Stimulated activated CD8-positive, alpha-beta memory T cell treated with anti-CD3 and anti-CD28 coated beads, Interleukin-7, amount 100 ng/mL, for 1 hour (primary cell): ENCODE measurements at places on chromosomes 11 and 22.

- no peak for DNase-seq
Measured at GRCh38 chr11:27401833-27402316, 38.9 kb upstream of the CCDC34 start.

GRCh38 chr11:117795638-117796455, 1.2 kb downstream of the DSCAML1 start:
- DNase-seq: no peak

DNA sequence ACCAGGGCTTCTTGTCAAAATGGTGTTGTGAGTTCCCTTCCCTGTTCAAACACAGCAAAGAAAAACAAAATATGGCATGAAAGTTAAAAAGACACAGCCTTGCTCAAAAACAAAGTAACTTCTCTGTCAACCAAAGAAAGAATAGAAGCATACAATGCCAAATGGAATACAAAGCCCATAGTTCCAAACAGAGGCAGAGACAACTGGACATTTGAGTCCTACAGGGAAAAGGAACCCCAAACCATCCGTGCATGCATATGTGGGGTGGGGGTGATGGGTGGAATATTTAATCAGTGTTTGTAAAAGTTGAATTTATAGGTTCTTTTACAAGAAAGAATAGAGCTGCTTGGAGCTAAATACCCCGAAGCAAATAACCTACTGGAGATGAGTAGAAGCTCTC, 218.7 kb downstream of the FAM76B start:
- no peak for DNase-seq

DNA sequence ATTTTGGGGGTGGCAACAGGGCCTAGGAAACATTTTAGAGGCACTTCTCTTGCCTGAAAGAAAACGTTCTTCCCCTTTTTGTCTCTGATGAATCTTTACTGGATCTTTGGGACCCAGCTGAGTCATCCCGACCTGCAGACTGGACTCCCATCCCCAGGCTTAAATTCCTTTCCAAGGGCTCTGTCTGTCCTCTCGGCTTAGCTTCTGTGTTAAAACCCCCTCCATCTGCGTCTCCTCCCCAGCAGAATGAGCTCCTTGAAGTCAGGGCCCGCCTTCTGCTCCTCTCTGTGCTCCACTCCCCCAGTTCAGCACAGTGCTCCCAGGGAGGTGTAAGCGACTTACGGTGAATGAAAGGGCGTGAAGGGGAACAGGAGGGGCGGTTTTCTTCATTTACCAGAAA, 895 bp upstream of the DAGLA start:
- no peak for DNase-seq

DNA sequence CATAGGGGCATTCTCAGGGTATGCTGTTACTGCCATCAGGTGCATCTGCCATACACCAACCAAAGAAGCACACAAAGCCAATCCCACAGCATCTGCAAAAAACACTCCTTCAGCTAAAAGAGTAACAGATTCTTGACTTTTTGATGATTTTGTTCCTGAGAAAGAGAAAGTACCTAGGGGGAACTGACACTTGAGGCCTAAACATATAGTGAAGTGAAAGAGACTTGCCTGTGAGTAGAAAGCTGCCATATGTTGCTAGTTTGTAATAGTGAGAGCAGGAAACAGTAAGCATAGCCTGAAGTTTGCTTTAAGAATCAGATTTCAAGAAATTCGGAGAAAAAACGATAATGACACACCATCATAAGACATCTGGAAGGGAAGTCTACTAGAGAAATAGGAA, 97.9 kb upstream of the CTSC start:
- no peak for DNase-seq

DNA sequence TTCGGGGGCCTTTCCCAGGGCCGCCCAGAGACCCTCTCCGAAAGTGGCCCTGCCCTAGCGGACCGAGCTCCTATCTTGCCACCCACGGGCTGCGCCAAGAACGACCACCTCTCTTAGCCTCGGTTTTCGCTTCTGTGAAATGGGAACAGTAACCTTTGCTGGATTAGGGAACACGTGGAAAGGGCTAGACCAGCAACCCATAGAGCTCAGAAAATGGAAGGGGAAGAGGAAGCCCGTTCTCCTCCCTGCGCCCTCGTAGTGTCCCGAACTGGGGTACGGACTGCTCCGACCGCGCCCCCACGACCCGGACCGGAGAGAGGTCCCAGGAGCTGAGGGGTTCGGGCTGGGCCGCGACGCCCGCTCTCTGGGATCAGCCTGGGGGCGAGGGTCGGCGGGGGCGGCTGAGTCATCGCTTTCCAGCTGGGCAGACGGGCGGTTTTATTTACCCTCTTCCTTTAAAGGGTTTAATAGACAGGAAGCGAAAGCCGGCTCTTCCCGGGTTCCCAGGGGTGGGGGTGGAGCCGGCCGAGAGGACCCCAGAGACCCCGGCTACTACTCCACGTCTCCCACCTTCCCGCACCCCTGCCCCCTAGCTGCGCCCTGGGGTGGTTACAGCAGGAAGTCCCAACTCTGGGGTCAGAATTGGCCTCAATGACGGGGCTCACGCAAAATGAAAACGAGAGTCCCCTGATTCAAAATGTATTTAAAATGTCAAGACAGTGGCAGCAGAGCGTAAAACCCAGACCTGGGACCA, 907 bp upstream of the PHLDA2 start:
- DNase-seq: no peak

DNA sequence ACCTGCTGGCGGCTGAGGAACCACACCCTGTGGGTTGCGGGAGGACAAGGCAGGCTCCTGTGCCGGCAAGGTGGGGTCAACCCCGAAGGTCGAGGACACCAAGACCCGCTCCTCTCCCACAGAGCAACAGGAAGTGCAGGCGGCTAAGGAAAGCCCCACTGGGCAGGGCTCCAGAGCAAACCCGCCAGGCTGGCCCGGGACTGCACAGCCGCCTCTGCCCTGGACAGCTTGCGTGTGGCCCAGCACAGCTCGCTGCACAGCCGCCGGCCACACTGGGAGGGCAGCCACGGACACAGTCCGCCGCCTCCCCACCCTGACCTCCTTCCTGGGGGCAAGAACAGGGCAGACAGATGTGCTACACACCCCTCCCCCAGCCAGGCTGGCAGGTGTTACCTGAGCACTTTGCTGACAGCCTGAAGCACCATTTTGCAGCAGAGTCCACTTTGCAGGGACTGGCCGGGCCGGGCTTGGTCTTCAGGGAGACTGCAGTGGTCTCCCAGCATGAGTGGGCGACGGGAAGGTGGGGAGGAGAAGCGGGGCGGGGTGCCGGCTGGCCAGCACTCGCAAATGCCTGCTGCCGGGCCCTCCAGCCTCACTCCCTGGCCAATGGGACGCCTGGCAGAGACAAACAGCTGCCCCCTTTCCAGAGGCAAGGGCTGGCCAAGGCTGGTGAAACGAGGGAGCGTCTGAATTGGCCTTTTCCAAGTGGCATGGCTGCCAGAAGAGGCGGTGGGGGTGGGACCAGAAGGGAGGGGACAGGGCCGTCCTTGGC, at the start of gene MOB2:
Gene MOB2 (minus strand): TSS at position 726 of the 772 bp plus-strand sequence. CDS start 223 bp downstream, at position 503.
- no peak for DNase-seq

- no peak for DNase-seq
Measured at GRCh38 chr11:30333405-30333804, 10.5 kb downstream of the ARL14EP start.

DNA sequence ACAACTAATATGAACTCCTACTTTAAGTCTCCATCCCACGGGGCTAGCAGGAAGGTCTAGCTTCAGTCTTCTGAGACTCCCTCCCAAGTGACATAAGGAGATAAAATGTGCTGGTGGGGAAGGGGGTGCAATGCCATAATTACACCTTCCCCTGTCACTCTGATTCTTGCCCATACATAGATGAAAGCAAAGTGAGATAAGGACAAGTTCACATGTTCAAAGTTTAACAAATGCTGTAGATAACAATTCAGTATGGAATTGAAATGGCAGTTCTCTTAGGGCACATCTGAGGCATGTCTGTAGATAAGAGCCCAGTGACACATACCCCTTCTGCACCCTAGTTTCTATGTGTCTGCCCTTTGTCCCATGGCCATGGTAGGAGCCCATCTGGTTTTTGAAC, 38.2 kb upstream of the PANX1 start:
- no peak for DNase-seq

DNA sequence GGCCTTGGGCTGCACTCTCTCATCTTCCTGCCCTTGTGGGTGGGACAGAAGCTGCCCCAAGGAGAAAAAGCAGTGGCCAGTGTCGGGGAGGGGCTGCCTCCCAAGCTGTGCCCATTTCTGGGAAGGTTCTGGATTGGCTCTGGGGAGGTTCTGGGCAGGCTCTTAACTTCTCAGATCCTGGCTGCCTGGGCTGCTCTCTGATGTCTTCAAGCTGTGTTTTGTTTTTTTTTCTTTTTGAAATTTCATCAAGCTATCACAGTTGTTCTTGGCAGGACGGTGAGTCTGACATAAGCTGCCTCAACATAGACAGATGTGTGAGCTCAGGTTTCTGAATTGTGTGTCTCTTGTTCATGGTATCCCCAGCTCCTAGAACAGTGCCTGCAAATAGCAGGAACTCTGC, 1032.0 kb downstream of the BRD1 start:
- DNase-seq: no peak

GRCh38 chr11:75840522-75840921, 25.5 kb downstream of the UVRAG start:
- no peak for DNase-seq

- DNase-seq: no peak
Measured at GRCh38 chr11:109000531-109000930, 335.7 kb downstream of the DDX10 start.

GRCh38 chr11:111700162-111700561, 66.0 kb downstream of the PPP2R1B start:
- DNase-seq: no peak

DNA sequence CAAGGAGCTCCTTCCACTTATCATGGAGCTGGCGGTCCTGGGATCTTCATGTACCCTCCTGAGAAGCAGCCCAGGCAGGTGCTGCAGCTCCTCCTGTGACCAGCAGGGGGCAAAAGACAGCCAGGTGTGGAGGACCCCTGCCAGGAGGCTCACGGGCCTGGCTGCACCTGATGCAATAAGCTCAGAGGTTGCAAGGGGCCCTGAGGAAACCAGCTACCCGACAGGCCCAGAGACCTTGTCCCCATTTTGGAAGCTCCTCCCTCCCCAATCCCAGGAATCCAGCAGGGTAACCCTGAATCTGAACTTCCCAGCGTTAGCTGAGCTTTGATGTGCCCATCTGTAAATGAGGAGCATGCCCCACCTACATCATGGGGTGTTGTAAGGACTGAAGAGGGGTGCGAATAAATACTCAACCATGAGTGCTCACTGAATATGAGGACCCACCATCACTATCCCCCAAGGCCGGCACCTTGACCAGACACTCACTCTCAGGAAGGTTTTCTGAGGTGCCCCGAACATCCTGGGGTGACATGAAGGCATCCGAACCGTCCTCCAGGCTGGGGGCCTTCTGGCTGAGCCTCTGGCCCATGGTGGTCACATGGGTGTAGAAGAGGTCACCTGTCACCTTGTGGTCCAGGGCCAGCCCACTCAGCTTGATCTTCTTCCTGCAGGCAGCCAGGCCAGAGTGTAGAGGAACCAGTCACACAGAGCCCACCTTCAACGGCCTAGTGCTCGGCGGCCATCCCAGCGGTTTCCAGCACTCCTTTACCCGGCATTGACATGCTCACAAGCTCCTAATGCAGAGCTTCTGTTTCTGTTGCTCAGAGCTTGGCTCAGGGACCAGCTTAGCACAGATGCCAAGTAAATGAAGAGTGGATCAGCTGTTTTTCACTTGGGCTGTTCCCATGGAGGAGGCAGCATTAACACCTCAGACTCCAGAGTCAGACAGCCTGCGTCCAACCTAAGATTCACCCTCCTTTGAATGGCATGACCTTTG, 21.7 kb downstream of the SLC43A1 start:
- DNase-seq: peak; percentile 53

DNA sequence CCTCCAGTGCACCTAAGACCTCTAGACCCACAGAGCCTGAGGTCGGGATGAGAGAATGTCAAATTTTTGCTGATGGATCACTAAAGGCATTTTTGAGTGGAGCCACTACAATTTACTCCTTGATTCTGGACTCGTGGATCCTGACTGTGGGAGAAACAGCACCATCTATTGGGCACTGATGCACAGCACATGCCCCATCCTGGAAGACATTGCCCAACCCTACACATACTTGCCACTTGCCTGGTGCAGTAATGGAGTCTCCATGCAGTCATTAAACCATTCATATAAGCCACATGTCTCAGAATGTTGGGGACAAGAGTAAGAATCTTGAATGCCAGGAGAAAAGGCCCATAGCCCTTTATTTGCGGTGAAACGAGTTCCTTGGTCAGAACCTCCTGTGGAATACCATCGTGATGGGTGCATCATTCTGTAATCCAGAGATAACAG, 103.9 kb downstream of the GGTLC2 start:
- DNase-seq: peak; percentile 7

DNA sequence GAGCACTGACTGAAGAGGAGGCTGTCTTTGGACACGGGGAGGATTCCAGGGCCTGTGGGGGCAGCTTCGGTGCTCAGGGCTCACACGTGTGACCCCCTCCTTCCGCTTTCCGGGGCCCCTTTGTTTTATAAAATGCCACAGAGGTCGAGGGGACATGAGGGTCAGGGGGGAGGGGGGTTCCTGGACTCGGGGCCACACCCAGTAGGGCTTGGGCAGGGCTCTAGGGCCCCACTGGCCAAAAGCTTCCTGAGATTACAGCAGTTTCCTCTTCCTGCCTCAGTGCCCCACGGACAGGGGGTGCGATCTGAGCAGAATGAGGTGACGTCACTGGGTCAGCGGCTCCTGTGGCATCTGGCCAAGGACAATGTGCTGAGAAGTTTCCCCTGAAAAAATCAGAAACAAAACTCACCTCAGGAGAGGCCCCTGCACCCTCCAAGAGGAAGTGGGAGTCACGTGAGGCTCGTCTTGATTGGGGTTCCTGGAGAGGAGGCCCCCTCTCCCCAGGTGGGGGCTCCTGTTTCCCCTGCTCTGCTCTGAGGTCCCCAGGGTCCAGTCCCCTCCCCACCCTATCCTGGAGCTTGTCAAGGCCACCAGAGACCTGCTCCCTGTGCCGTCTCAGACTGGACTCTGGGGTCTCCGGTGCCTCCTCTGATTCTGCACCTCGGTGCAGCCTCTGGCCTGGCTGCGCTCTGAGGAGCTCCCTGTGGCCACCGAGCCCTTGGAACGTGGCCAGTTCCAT, 6.4 kb upstream of the IFITM3 start:
- DNase-seq: no peak

DNA sequence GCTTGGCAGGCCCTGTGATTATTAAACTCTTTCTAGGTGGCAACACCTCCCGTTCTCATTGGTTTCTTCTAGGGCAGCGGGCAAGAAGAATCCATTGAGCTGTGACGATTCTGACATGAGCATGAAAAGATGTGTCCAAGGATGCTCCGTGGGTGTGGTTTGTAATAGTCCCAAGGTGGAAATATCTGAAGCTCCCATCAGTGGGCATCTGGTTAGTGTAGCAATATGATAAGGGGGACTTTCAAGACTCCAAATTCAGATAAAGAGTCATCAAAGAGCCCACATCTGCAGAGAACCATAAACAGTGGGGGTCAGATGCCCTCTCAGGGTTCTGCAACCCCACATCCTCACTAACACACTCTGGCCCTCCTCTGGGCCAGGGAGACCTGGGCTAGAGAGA, 42.6 kb downstream of the TST start:
- DNase-seq: no peak

GRCh38 chr11:118289401-118289800, 15.1 kb upstream of the CD3E start:
- DNase-seq: no peak
